ENCODE measurements at places on chromosomes 7 and 10.

- no peak for DNase-seq
Observed at GRCh38 chr10:52455098-52455497, 141.0 kb downstream of the DKK1 start.

GRCh38 chr7:51246258-51247245 is 70.1 kb downstream of the COBL start:
- DNase-seq = no peak

DNA sequence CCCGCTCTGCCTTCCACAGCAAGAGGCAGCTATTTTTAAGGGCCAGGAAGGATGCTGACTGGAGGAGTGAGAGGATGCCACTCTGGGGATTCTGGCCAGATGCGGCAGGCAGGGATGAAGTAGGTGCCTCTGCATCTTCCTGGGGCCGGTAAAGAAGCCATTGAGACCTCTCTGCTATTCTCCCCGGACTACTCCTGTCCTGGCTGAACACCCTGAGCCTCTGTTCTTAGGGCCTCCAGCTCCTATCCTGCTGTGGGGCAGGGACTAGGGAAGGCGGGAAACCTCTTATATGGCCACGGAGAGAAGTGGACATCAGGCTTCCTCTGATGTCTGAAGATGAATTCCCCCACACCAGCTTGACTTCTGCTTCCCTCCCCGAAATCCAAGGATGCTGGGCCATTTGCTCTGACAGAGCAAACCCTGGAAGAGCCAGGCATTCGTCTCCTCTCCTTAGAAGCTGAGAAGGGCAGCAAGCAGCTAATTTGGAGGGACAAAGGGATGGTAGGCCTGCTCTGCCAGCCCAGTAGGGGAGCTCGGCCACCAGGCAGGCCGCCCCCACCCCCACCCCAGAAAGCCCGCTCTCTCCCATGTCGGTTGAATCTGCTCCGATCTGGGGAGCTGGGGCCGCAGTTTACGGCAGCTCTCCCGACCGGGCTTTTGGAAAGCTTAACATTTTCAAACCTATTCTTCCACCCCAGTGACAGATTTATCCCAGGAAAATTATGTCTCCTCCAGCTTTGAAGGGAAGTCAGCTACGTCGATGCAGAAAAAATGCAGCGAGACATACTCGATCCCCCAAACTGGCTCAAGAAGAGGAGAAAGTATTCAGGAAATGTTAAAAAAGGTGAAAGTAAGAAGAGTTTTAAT is 2.8 kb downstream of the FGF8 start:
- no peak for DNase-seq

DNA sequence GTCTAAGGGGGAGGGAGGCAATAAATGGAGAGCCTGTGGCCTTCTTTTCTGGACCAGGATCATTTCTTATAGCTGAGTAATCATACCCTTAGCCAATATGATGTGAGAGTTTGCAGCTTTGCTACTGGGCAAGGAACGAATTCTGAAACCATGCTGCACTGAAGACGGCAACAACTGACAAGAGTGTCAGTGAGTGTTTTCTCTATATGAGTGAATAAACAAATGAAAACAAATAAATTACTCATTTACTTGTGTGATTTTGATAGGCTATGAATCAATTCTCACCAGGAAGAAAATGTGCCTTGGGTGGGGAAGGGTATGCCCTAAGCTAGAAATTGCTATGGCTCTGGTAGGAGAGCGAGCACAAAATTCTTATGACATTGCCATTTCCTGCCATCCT is 79.4 kb upstream of the LRRN3 start:
- DNase-seq = no peak

GRCh38 chr7:152035817-152036216 is 10.3 kb downstream of the GALNT11 start:
- DNase-seq = no peak

- no peak for DNase-seq
Observed at GRCh38 chr10:28954211-28954610, 276.9 kb downstream of the BAMBI start.

- DNase-seq = no peak
Observed at GRCh38 chr7:1883031-1883761, 213.1 kb downstream of the ELFN1 start.

GRCh38 chr10:101189461-101190401 is 39.5 kb downstream of the LBX1 start:
- DNase-seq = no peak

DNA sequence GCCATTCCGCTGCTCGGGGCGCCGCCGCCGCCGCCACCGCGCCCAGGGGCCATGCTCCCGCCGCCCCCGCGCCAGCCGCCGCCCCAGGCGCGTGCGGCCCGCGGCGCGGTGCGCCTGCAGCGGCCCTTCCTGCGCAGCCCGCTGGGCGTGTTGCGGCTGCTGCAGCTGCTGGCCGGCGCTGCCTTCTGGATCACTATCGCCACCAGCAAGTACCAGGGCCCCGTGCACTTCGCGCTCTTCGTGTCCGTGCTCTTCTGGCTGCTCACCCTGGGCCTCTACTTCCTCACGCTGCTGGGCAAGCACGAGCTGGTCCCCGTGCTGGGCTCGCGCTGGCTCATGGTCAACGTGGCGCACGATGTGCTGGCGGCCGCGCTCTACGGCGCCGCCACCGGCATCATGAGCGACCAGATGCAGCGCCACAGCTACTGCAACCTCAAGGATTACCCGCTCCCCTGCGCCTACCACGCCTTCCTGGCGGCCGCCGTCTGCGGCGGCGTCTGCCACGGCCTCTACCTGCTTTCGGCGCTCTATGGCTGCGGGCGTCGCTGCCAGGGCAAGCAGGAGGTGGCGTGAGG is 383 bp downstream of the MARVELD1 start:
- DNase-seq = peak; percentile 8

DNA sequence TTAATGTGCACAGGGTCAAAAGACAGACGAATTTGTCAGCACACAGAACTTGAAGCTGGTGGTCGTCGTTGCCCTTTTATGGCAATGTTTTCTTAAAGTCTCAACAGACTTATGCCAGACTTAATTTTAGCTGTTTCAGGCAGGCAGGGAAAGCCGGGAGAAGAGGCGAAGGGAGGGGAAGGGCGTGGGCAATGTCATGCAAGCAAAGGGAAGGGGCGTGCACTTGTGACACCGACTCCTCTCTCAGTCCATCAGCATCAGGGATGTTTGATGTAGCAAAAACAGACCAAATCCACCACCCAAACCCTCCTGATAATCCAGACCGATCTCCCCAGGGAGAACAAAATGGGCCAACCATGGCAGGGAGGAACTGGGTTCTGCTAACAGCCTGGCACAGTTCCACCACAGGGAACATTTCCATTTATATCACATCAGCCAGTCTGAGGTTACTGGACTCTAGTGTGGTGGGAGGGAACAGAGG is 118.1 kb upstream of the RHEB start:
- DNase-seq = no peak

DNA sequence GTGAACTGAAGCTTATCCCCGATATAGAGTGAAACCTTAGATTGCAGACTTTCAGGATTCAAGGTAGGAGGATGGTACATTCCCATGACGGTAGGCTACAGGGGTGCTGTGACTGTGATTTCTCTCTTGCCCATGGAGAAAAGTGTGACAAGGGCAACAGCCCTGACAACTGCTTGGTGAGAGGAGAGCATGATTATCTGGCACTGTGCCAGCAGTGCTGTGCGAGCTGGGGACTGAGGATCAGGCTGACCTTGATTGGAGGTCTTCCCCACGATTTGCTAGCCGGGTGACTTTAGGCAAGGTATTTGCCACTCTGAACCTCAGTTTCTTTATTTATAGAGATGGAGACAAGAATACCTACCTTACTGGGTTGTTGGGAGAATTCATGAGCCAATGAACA is 229.5 kb downstream of the PTEN start:
- DNase-seq = no peak

GRCh38 chr7:155556763-155557162 is 10.4 kb upstream of the CNPY1 start:
- no peak for DNase-seq

- DNase-seq = no peak
Observed at GRCh38 chr10:21823617-21824016, 179.9 kb downstream of the DNAJC1 start.
